ENCODE measurements at places on chromosomes 4 and X. TPM values are rescaled to one million over a fixed set of nuclear protein-coding genes. Genes with fewer than 3 reads are reported as not detected.

PNPLA4 gene
- total RNA-seq: 9.5 TPM

PPARGC1A gene
- total RNA-seq: 10.8 TPM

MAGED4 gene
- total RNA-seq: 2.1 TPM

ADH4 gene
- total RNA-seq: 0.22 TPM

FAM53A gene
- total RNA-seq: 2.4 TPM

LRP2BP gene
- 1.7 TPM for total RNA-seq

TCP11X2 gene
- total RNA-seq: 1.7 TPM

MAGEA3 gene
- total RNA-seq: not detected

UGT2B17 gene
- total RNA-seq: not detected

ZCCHC18 gene
- 0.26 TPM for total RNA-seq

AKAP14 gene
- total RNA-seq: 13.5 TPM

- no peak overlapping the region for H3K4me3 ChIP-seq
- DNase-seq: no peak
- H3K36me3 ChIP-seq: no peaks in the 10 kb centered on the region
These were observed 227.5 kb downstream of the MGST2 start for GRCh38 chr4:139892973-139893736.

DNA sequence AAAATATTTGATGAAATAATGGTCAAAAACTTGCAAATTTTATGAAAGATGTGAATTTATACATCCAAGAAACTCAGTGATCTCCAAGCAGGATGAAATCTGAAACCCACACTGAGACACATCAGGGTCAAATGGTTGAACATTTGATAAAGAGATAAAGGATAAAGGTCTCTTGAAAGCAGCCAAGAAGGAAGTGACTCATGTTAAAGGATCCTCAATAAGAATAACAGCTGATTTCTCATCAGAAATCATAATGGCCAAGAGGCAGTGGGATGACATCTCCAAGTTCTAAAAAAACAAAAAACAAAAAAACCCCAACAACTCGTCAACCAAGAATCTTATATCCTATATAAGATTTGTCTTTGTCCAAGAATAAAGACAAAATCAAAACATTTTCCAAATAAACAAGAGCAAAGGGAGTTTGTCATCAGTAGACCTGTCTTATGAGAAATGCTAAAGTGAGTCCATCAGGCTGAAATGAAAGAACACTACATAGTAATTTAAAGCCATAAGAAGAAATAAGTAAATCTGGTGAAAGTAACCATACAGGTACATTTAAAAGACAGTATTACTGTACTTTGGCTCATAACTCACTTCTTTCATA is 121.7 kb downstream of the PDS5A start:
- H3K36me3 ChIP-seq: peaks cover 10% of the 10 kb centered on the region
- H3K4me3 ChIP-seq: no peak overlapping the region
- no peak for DNase-seq
- H3K4me1 ChIP-seq: no peaks in the 10 kb centered on the region
- no peak overlapping the region for H3K27ac ChIP-seq
- no peaks in the 10 kb centered on the region for H3K27me3 ChIP-seq

GRCh38 chrX:66013194-66013816 is 26.6 kb downstream of the VSIG4 start:
- H3K27ac ChIP-seq: peak overlapping the region; percentile 78
- H3K36me3 ChIP-seq: no peaks in the 10 kb centered on the region
- DNase-seq: no peak
- peaks cover 18% of the 10 kb centered on the region for H3K4me1 ChIP-seq

- DNase-seq: no peak
- H3K27me3 ChIP-seq: no peaks in the 10 kb centered on the region
- H3K27ac ChIP-seq: peak overlapping the region; percentile 75
These were observed 67.4 kb upstream of the CLCN4 start for GRCh38 chrX:10089378-10089795.

- DNase-seq: no peak
- H3K36me3 ChIP-seq: no peaks in the 10 kb centered on the region
- H3K27me3 ChIP-seq: no peaks in the 10 kb centered on the region
These were observed 18.9 kb downstream of the FGF13 start for GRCh38 chrX:138692591-138692990.

- no peaks in the 10 kb centered on the region for H3K36me3 ChIP-seq
- DNase-seq: no peak
- no peak overlapping the region for H3K27ac ChIP-seq
- no peaks in the 10 kb centered on the region for H3K27me3 ChIP-seq
- H3K4me1 ChIP-seq: no peaks in the 10 kb centered on the region
These were observed 134.4 kb downstream of the AKAP4 start for GRCh38 chrX:50066318-50066937.

GRCh38 chrX:20143561-20143960 is 1.9 kb upstream of the EIF1AX start:
- H3K4me3 ChIP-seq: no peak overlapping the region
- H3K27me3 ChIP-seq: no peaks in the 10 kb centered on the region
- no peaks in the 10 kb centered on the region for H3K36me3 ChIP-seq
- DNase-seq: no peak
- no peak overlapping the region for H3K27ac ChIP-seq

GRCh38 chr4:177339477-177340374 is 30.1 kb downstream of the NEIL3 start:
- H3K4me3 ChIP-seq: no peak overlapping the region
- H3K36me3 ChIP-seq: no peaks in the 10 kb centered on the region
- no peaks in the 10 kb centered on the region for H3K4me1 ChIP-seq
- no peak overlapping the region for H3K27ac ChIP-seq
- no peaks in the 10 kb centered on the region for H3K27me3 ChIP-seq

DNA sequence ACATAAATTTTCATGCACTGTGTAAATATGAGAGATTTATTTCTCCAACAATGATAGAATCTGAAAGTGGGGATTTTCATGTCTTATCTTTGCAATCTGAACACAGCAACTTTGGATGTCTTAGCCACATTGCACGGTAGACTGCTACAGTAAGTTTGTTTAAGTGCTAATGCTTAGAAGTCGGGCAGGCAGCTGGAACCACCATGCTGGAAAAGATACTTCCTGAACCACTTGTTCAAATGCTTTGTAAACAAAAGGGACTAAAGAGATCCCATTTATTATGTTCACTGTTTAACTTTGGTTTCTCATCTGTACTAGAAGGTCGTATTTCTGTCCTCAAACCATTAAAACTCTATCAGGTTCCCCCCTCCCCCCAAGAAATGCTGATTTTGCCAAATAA is 555.9 kb upstream of the DIPK2B start:
- DNase-seq: no peak
- no peaks in the 10 kb centered on the region for H3K27me3 ChIP-seq
- H3K36me3 ChIP-seq: no peaks in the 10 kb centered on the region
- peaks cover 11% of the 10 kb centered on the region for H3K4me1 ChIP-seq
- no peak overlapping the region for H3K27ac ChIP-seq

DNA sequence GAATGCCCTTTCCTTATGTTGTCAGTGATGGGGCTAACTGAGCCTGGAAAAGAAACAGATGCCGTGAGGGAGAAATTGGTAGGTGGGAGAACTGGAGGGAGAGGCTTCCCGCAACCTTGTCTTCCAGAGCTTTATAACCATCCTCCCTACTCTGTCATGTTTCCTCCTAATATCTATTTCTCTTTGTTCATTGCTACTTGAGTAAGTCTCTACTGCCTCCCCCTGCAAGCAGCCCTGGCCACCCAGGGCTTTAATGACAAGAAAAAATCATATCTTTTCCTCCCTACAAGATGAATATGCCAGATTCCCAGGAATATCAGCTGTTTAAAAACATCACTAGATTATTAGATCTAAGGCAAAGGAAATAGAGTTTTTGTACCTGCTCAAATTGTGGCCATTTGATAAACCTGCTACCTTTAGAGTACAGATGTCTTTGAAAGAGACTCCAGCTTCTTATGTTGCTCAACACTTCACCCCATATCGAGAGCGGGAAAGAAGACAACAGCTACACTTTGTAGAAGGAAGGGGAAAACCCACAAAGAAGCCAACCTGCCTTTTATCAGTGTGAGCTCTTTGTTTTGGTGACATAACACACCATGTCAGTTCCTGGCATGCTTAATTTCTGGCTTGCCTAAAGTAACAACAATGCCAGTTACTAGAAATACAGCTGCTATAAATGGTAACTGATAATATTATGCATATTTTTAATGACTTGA is 186.6 kb upstream of the LEF1 start:
- H3K27me3 ChIP-seq: no peaks in the 10 kb centered on the region
- no peak overlapping the region for H3K27ac ChIP-seq
- no peak overlapping the region for H3K4me3 ChIP-seq
- no peak for DNase-seq
- no peaks in the 10 kb centered on the region for H3K36me3 ChIP-seq

GRCh38 chr4:3317011-3317655 is 24.3 kb downstream of the RGS12 start:
- H3K27me3 ChIP-seq: no peaks in the 10 kb centered on the region
- no peak overlapping the region for H3K27ac ChIP-seq
- H3K4me3 ChIP-seq: no peak overlapping the region

GRCh38 chr4:67198727-67199126 is 346.6 kb downstream of the CENPC start:
- no peaks in the 10 kb centered on the region for H3K4me1 ChIP-seq
- H3K4me3 ChIP-seq: no peak overlapping the region
- H3K27me3 ChIP-seq: no peaks in the 10 kb centered on the region
- H3K27ac ChIP-seq: no peak overlapping the region
- H3K36me3 ChIP-seq: no peaks in the 10 kb centered on the region
- no peak for DNase-seq

GRCh38 chr4:172998527-172999469 is 169.8 kb upstream of the GALNT7 start:
- DNase-seq: no peak
- no peak overlapping the region for H3K4me3 ChIP-seq
- no peaks in the 10 kb centered on the region for H3K27me3 ChIP-seq
- H3K27ac ChIP-seq: no peak overlapping the region
- no peaks in the 10 kb centered on the region for H3K4me1 ChIP-seq
- no peaks in the 10 kb centered on the region for H3K36me3 ChIP-seq

DNA sequence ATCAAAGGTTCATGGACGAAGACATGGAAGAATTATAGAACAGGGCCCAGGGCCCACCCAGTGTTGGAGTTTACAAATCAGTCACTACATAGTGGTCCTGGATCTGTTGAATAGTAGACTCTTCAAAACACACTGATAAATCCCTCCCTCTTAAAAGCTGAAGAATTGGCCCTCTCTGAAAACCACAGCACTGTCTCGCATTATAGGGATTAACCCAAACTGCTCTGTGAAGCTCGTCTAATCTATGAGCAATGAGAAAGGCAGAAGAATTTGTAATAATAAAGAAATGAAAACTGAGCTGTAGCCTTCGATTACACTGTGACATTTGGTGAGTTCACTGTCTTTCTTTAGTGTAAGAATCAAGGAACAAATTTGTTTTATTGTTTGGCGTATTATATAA is 92.5 kb upstream of the ZFP42 start:
- H3K27ac ChIP-seq: no peak overlapping the region
- no peaks in the 10 kb centered on the region for H3K27me3 ChIP-seq
- no peak for DNase-seq
- H3K4me1 ChIP-seq: no peaks in the 10 kb centered on the region

GRCh38 chr4:81065446-81065845 is 34.9 kb downstream of the BMP3 start:
- H3K36me3 ChIP-seq: no peaks in the 10 kb centered on the region
- no peak for DNase-seq
- no peaks in the 10 kb centered on the region for H3K27me3 ChIP-seq
- H3K4me1 ChIP-seq: no peaks in the 10 kb centered on the region

DNA sequence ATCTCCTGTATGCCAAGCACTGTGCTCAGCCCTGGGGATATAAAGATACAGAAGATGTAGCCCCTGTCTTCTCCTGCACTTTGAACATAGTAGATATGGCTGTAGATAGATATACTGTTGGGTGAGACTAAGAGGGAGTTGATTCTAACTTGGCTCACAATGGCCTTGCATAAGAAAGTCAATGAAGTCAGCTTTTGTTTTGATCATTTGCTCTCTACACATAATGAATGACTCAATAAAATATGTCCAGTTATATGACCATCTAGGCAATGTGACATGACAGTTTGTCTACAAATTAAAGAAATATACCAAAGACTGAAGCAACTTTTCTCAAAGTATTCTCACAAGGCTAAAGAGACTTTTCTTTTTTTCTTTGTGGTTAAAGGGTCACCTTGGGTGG is 147.6 kb upstream of the DIPK2B start:
- DNase-seq: no peak
- no peaks in the 10 kb centered on the region for H3K4me1 ChIP-seq
- no peaks in the 10 kb centered on the region for H3K36me3 ChIP-seq
- H3K27me3 ChIP-seq: no peaks in the 10 kb centered on the region
- H3K4me3 ChIP-seq: no peak overlapping the region

DNA sequence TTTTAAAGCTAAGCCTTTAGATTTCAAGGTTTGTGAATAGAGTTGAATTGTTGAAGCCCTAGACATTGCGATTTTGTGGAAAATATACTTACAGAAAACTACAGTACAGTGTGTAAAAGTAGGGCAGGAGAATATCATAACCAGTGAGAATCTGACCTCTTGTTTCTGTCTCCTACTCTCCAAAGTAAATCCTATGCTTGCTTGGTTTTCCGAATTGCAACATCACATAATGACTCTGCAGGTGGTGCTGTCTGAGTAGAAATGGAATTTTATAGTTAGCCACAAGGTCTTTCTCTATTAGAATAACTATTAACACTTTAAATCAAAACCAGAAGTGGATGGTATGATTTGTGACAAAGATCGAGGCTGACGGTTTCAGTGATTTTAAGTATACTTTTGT is 505.6 kb downstream of the RAPGEF2 start:
- H3K4me1 ChIP-seq: no peaks in the 10 kb centered on the region
- H3K4me3 ChIP-seq: no peak overlapping the region
- DNase-seq: no peak
- H3K27me3 ChIP-seq: no peaks in the 10 kb centered on the region

DNA sequence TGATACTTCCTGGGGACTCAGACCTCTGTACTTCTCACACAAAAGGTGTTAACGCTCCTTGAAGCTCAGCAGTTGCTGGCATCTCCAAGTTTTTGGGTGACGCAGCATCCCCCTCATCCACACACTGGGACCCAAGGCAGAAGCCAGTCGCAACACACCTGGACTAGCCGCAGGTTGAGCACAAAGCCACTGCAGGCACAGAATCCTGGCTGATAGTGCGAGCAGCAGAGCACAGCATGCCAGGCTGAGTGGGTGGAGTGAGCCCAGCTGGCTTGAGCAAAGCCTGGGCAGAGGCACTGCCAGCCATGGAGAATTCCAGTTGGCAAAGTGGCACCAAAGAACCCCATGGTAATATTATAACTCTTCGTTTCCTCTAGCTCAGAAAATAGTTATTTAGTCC is 873.2 kb upstream of the NDST4 start:
- H3K36me3 ChIP-seq: no peaks in the 10 kb centered on the region
- H3K4me1 ChIP-seq: no peaks in the 10 kb centered on the region
- no peak for DNase-seq
- no peaks in the 10 kb centered on the region for H3K27me3 ChIP-seq
- H3K4me3 ChIP-seq: no peak overlapping the region

DNA sequence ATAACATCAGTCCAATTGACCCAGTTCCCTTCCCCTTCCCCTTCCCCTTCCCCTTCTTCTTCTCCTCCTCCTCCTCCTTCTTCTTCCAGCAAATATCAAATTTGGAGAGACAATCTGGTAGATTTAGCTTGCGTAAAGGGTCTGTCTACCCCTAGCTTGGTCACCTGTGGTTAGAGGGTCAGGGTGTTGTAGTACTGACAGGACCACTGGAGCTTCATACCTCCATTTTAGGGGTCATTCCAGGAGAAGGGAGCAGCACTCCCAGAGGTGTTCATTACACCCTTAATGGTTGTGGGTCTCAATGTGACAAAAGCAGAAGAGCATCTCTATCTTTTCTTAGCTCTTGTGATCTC is 3.7 kb upstream of the FGB start:
- no peak overlapping the region for H3K27ac ChIP-seq
- H3K4me1 ChIP-seq: no peaks in the 10 kb centered on the region
- H3K27me3 ChIP-seq: no peaks in the 10 kb centered on the region
- H3K36me3 ChIP-seq: no peaks in the 10 kb centered on the region
